ENCODE measurements at places on chromosomes 7 and 10.

GRCh38 chr10:133415752-133416151 is 8.7 kb downstream of the SPRN start:
- no peak for DNase-seq

GRCh38 chr7:122454776-122455507 is 150.4 kb upstream of the FEZF1 start:
- DNase-seq, result no peak

GRCh38 chr10:114384181-114384580 is 20.1 kb downstream of the AFAP1L2 start:
- no peak for DNase-seq

DNA sequence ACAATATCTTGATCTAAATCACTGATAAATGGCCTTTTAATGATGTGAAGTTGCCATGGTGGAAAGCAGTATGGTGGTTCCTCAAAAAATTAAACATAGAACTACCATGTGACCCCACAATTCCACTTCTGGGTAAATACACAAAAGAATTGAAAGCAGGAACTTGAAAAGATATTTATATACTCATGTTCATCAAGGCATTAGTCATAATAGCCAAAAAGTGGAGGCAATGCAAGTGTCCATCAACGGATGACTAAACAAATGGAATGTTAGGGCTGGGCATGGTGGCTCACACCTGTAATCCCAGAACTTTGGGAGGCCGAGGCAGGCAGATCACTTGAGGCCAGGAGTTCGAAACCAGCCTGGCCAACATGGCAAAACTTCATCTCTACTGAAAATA is 2.0 kb upstream of the DNAJC12 start:
- no peak for DNase-seq

DNA sequence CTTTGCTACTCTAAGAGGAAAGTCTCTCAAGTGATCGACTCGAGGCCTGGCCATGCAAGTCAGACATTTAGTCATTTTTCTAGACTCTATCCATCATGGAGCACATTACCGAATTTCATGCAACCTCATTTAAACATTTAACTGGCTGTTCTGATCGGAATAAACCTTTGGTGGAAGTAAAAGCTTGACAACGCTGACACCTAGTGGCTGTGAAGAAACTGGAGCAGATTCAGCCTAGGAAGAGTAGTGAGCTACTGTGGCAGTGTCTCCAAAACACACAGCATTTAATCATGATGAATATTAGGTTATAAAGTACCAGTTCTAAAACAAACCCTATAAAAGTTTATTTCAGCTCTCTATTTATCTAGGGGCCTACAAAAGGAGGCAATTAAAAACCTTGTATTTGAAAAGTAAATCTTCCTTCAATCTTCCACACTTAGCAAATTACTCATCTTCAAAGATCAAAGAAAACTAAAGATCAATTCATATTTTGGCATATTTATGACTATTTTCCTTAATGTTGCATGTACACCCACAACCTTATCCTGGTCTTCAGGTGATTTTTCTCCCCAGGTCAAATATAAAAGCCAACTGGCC is 175.0 kb downstream of the CTNNA3 start:
- peak; percentile 22 for DNase-seq

DNA sequence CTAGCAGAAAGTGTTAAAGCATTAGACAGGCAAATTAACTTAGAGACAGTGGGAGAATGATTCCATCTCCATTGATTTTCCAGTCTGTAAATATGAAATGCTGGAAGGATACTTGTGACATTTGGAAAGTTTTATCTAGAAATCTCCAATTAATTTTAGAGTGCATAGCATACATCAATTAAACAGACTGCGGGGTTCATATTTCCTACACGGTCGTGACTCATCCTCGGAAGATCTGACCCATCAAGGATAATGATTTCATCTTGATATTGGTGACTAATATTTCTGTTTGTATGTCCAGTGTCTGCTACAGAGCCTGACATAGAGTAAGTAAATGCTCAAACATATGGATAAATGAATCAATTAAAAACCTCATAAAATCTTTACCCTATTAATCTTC is 474.9 kb downstream of the KCNMA1 start:
- DNase-seq, result no peak

DNA sequence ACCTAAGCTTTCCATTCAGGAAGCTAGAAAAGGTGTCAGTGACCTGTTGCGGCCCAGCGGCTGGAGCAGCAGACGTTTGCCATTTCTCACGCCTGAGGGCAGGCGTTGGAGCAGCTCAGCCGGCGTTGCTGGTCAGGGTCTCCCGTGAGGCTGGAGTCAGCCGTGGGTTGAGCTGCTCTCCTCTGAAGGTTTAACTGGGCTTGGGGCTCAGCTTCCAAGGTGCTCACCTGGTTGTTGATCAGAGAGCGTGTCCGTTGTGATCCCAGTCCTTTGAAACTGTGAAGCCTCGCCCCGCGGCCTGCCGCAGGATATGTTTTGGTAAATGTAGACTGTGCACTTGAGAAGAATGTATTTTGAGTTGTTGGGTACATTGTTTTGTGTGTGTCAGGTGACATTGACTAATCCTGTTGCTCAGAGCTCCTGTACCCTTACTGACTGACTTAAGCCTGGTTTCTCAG is 20.6 kb upstream of the PWWP2B start:
- DNase-seq, result no peak

GRCh38 chr7:44884621-44885393 is 523 bp downstream of the PURB start:
- peak; percentile 33 for DNase-seq

DNA sequence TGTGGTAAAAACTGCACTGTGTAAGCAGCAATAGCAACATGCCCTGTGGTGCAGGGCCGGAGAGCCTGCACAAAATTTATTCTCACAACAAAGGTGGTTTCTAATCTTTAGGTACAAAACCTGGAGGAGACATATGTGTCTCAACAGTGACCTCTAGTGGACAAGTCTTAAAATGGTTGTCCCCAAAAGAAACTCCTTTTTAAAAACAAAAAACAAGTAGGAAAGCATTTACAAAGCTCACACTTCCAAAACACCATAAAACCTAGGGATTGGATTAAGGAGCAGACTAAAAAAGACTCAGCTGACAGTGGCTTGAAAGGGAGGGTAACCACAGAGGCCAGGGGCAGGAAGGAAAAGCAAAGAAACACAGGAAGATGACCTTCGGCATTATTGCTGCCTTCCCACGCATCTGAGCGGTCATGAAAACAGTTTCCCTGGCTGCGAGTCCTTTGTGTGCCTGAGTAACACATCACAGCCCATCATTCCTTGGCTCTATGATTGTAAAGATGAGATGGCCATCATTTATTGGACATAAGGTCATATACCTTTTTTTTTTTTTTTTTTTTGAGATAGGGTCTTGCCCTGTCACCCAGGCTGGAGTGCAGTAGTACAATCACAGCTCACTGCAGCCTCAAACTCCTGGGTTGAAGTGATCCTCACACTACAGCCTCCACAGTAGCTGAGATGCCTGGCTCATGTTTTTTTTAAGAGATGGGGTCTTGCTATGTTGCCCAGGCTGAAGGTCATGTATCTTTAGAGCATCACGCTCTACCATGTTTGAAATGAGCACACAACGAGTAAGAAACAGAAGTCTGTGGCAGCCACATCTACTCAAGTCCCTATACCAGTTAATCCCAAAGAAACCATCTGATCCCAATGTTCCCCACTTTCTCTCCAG is 39.5 kb downstream of the RSU1 start:
- no peak for DNase-seq

DNA sequence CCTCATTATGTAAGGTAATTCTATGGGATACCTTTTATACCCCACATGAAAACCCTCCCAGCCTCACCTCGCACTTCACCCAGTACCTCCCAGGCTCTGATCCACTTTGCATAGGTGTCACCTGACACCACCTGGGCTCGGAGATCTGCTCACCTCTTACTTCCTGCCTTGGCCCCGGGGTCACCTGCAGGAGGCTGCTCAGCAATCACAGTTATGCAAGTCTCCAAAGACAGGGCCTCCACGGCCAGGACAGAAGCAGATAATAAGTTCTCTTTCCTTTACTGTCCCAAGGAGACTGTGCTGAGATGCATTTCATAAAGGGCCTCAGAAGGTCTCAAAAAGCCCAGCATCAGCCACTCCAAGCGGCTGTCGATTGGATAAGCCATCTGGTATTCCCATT is 112.4 kb upstream of the PPP2R2D start:
- DNase-seq, result no peak

- no peak for DNase-seq
Measured at GRCh38 chr7:103524042-103524907, 78.3 kb upstream of the SLC26A5 start.

GRCh38 chr10:119542357-119542987 is at the start of gene RGS10:
RGS10 (minus strand) TSS chr10:119542719; CDS start chr10:119542638, 81 bp downstream.
- peak; percentile 70 for DNase-seq

- no peak for DNase-seq
Measured at GRCh38 chr7:158271646-158272045, 316.0 kb downstream of the PTPRN2 start.

DNA sequence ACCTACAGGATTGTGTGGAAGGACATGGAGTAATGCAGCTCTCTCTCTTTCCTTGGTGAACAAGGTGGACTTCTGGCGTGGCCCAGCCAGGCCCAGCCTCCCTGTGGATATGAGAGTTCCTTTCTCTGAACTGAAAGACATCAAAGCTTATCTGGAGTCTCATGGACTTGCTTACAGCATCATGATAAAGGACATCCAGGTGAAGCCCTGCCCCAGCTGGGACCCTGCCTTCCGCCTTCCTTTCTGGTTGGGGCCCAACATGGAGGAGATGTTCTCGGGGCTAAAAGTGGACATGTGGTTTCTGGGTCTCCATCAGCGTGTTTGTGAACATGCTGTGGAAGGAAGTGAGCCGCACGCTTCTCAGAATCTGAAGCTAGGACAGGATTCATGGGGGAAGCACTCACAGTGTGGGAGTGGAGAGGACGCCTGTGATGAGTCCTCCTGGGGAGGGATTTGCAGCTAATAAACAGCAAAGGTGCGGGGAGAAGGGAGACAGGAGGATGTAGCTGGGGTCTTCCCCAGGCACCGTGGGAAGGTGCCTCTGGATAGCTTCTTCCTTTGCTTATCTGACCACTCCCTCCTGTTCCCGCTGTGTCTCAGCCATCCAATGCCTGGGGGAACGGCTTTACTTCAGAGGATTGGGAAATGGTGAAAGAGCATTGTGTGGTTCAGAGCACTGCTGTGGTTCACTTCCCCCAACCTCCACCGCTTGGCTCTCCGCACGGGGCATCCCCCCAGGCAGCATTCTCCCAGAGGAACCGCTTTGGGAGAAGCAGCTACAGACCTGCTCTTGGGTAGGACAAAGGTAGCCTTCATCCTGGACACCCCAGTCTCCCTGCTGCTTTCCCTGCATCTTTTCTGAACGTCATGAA is 5.5 kb downstream of the CPA5 start:
- DNase-seq, result no peak

DNA sequence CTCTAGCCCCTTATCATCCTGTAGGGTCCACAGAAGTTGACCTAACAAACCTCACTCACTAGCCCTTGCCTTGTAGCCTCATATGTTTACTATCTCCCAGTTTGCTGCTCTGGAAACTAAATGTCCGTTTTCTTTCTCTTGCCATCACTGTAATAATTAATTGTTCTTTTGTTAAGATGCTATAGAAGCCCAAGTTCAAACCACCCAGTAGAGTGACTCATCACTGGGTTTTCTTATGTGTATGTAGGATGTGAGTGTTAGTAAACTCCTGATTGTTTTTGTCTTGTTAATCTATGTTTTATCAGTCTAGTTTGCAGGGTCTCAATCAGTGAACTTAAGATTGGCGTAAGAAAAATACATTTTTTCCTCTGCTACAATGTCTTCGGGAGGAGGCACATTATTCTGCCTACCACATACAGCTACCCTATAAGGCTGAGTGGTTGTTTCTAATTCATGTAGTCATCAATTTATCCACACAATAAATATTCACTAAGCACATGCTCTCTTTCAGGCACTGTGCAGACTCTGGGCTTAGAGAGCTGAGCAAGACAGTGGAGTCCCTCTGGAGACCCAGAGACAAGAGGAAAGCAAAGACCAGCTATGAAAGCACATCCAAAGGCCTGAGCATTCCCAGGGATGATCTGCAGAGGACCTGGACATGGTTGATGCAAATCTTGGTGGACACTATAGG is 474.1 kb upstream of the AKR1E2 start:
- DNase-seq, result no peak

- peak; percentile 65 for DNase-seq
Measured at GRCh38 chr10:33010132-33011037, 52.4 kb upstream of the ITGB1 start.

- DNase-seq, result no peak
Measured at GRCh38 chr7:68381731-68382130, 1216.5 kb upstream of the AUTS2 start.

- no peak for DNase-seq
Measured at GRCh38 chr10:62861507-62861906, 45.3 kb upstream of the EGR2 start.

DNA sequence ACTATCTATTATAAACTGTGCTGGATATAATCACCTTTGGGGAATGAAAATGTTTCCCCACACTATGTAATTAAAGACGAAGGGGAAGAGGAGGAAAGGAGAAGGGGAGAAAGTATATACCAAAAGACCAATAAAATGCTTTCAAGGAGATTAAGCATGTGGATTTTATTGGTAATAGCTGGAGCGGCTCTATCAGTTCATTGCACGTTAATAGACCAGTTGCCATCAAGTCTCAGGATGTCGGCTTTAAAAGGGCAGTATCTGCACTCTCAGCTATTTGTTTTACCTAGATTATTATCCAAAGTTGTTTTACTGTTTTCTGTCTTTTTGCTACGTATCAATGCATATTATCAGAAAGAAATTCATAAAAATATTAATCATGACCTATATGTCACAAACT is 9.0 kb downstream of the ETV1 start:
- DNase-seq, result no peak

DNA sequence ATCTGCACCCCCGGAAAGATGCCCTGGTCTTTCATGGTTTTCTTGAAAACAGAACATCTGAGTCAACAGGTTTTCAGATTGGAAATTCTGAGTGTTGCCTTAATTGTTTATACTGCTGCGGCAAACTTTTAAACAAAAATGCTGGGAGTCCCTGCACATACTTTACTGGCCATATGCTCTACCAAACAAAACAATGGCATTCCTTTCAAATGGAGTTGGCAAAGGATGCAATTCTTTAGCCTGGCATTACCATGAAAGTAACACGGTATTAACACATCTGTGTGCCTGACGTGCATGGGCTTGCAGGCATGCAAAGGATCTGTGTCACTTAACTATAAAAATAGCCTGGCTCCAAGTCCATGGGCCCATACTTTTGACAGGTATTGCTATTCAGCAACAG is 4.2 kb downstream of the INHBA start:
- DNase-seq, result no peak

- no peak for DNase-seq
Measured at GRCh38 chr10:16184096-16184597, 252.7 kb upstream of the PTER start.

- no peak for DNase-seq
Measured at GRCh38 chr7:51313738-51314425, 2.7 kb downstream of the COBL start.

GRCh38 chr7:6423942-6424701 is 23.6 kb downstream of the DAGLB start:
- no peak for DNase-seq

GRCh38 chr7:142563470-142563869 is 185.8 kb upstream of the PRSS1 start:
- DNase-seq, result no peak

- DNase-seq, result no peak
Measured at GRCh38 chr7:106480616-106481031, 180.3 kb downstream of the CCDC71L start.

- no peak for DNase-seq
Measured at GRCh38 chr10:47055386-47056246, 144.4 kb downstream of the PTPN20 start.
